ENCODE measurements at places on chromosomes 16 and 17.

DNA sequence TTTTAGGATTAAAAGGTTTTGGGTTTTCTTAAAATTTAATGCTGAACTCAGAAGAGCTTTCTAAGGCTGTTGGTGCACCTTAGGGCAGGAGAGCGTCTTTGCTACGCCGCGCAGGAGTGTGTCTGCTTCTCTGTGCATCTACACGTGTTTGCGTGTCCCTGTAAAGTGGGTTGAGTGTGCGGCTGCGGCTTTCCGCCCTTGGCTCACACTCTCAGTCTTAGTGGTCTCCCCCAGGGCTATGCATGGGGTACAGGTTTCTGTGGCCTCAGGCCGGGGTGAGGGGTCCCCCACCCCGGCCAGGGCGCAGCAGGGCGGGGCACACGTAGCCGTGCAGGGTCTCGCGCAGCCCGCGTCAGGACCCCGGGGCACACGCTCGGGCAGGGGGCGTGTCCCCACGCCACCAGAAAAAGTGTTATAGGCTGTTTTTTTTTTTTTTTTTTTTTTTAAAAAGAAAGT lies 727 bp upstream of the TENT4B start:
- DNase-seq, result peak; percentile 58
- peak overlapping the region; percentile 24 for H3K27ac ChIP-seq
- H3K4me3 ChIP-seq, result peak overlapping the region; percentile 85
- H3K27me3 ChIP-seq, result no peaks in the 10 kb centered on the region
- no peaks in the 10 kb centered on the region for H3K36me3 ChIP-seq
- H3K4me1 ChIP-seq, result peaks cover 10% of the 10 kb centered on the region

- H3K27me3 ChIP-seq, result no peaks in the 10 kb centered on the region
- H3K4me3 ChIP-seq, result no peak overlapping the region
- no peaks in the 10 kb centered on the region for H3K4me1 ChIP-seq
- no peaks in the 10 kb centered on the region for H3K36me3 ChIP-seq
- DNase-seq, result no peak
- H3K27ac ChIP-seq, result no peak overlapping the region
Observed at GRCh38 chr16:12874186-12874585, 27.2 kb upstream of the SHISA9 start.

DNA sequence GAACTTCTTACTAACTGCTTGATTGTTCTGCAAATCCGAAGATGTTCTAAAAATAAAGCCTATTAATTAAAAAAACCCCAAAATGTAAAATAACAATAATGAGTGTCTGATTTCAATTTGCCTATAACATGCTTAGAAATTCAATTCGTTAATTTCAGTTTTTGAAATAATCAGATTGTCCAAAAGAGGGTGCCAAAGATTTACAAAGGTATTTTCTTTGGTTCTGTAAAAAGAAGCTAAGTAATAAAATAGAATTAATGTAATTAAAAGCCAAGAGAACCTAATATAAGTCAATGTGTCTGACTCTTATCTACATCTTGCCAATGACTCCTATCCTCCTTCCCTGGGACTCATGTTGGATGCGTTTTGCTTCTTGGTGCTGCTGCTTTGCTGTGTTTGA lies 75.0 kb upstream of the CPHXL start:
- DNase-seq, result peak; percentile 22
- no peak overlapping the region for H3K4me3 ChIP-seq
- H3K36me3 ChIP-seq, result no peaks in the 10 kb centered on the region
- H3K4me1 ChIP-seq, result no peaks in the 10 kb centered on the region
- no peak overlapping the region for H3K27ac ChIP-seq

GRCh38 chr17:9185688-9186284 lies 164.5 kb downstream of the NTN1 start:
- no peak overlapping the region for H3K4me3 ChIP-seq
- DNase-seq, result no peak
- H3K27ac ChIP-seq, result no peak overlapping the region

All from mesenchymal stem cell (in vitro differentiated cells and primary cell).